ENCODE measurements at places on chromosomes 5 and 9. TPM values are rescaled to one million over a fixed set of nuclear protein-coding genes. Genes with fewer than 3 reads are reported as not detected.

Gene CENPH
- total RNA-seq, result 4.3 TPM

Gene REXO4
- total RNA-seq, result 15.3 TPM

Gene C9orf50
- not detected for total RNA-seq

Gene PCDHB3
- 1.4 TPM for total RNA-seq

Gene SPINK4
- not detected for total RNA-seq

Gene PSAT1
- total RNA-seq, result 1.4 TPM

Gene CCDC187
- not detected for total RNA-seq

Gene FAM153A
- 15.7 TPM for total RNA-seq

Gene PCA3
- total RNA-seq, result not detected

Gene NRARP
- 6.8 TPM for total RNA-seq

Gene NR4A3
- total RNA-seq, result 4.9 TPM

Gene DEPDC1B
- total RNA-seq, result 0.54 TPM

DNA sequence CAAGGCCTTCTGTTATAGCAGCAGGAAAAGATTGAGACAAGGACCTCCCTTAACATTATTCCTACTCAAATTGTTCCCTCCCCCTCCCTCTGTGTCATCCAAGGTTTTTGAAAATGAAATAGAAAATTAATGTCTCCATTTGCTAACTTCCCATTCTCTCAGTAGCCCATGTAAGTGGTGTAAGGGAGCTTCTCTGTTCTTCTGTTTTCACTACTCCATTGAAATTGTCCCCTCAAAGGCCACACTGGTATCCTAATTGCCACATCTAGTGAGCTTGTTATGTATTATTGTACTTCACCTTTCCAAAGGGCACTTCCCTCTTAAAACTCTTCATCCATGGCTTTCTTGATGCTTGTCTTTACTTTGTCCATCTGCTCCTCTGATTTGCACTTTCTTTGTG, 131.2 kb upstream of the PIK3R1 start:
- no peak for DNase-seq

DNA sequence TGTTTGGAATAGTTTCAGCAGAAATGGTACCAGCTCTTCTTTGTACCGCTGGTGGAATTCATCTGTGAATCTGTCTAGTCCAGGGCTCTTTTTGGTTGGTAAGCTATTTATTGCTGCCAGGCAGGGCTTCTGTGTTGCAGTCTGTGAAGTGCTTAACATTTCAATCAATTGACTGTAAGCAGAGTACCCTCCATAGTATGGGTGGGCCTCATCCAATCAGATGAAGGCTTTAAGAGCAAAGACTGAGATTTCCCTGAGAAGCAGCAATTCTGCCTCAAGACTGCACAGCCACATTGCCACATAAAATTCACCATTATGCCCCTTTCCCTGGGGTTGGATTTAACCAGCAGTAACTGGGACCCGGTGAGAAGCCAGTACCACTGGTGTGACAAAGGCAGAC, 98.9 kb upstream of the ICE1 start:
- DNase-seq, result no peak

DNA sequence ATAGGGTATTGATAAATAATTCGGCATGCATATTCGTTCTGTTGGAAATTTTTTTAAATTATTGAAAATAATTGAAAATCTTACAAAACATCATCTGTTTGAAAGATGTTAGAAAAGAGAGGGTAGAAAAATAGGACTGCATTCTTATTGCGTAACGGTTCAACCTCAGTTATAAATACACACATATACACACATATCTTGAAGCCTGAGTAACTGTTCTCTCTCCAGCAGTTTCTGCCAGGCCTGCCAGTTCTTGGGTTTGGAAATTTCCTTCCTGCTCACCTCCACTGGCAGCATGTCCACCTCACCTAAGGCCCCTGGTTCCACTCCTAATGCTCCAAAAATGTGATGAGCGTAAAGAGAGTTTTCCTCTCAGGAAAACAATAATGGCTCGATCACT, 9.1 kb downstream of the SPATA31E1 start:
- no peak for DNase-seq

DNA sequence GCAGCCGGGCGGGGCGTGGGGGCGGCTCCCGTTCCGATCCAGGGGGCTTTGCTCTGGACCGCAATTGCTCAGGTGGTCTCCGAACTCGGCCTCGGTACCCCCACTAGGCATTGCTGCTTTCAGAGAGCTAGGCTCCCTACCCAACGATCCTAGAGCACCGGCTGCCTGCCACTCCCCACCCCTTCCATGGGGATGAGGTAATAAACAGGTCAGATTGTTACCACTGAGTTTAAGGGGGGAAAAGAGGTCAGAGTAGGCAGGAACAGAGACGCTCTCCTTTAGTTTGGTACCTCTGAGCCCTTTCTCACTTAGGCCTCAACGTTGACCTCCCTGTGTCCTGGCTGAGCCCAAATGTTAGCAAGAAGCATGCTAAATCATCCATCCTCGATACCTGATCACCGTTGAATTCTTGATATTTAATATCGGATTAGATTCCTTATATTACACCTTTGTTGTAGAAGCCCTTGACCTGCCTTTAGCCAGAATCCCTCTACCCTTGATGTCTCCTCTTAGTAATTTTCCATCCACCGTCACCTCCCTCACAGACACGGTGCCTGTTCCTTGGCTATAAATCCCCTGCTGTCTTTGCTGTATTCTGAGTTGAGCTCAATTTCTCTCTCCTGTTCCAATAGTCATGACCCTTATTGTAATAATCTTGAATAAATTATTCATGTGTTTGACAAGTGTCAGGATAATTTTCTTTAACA, 588 bp upstream of the PLPP1 start:
- DNase-seq, result no peak

GRCh38 chr5:94575196-94575595, 43.2 kb downstream of the KIAA0825 start:
- no peak for DNase-seq

DNA sequence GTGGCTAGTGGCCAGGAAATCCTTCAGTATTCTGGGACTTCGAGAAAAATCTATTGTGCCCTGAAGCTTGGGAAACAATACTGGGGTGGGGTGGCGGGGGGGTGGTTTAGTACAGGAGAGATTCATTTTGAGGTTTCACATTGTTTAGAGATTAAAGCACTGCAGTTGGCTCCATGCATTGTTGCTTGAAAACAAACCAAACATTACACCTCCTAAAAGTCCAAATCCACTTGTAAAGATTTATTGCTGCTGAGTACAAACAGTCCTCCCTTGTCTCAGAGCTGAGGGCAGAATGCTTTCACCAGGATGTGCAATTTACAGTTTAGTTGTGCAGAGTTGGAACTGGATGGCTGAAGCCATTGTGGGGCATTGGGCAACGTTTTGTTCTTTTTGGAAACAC, 49.4 kb downstream of the GGTA1 start:
- no peak for DNase-seq

- DNase-seq, result peak; percentile 76
Observed at GRCh38 chr9:127739614-127740330, 4.7 kb upstream of the TOR2A start.

GRCh38 chr5:179919487-179920060, 11.9 kb upstream of the TBC1D9B start:
- DNase-seq, result no peak

- DNase-seq, result peak; percentile 92
Observed at GRCh38 chr9:96619491-96620180, at the start of gene CDC14B. Gene CDC14B, minus strand, starts transcription at chr9:96619843. Its CDS starts 465 bp downstream, at chr9:96619378.

GRCh38 chr9:127105805-127106465, 16.5 kb downstream of the ANGPTL2 start:
- DNase-seq, result no peak

GRCh38 chr9:113992994-113993393, 85.1 kb downstream of the AMBP start:
- DNase-seq, result no peak

DNA sequence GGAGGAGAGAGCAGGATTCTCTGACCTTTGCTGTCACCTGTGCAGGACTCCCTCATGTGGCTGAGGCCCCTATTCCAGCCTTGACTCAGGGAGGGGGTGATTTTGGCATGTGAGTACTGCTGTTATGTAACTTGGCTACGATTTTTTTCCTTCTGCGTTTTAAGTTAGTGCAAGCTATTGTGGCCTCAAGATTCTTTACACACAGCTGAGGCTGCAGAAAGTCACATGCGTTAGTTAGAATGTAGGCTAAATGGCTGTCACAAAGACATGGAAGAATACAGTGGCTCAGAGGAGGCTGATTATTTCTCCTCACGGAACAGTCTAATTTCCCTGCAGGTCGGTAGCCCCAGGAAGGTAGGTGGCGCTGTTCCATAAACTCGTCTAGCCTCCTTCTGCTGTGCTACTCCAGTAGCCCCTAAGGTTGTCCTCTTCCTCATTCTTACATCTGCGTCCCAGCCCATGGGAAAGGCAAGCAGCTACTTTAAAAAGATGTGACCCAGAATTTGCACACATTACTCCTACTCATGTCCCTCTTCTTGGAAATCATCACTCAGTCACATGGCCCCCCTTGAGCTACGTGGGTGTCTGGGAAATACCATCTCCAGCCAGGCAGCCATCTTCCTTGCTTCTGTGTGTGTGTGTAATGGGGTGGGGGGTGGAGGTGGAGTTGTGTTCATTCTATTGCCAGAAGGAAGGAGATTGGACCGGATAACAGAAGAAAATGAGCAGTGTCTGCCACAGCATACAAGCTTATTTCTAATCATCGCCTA, 486.6 kb downstream of the CCDC171 start:
- DNase-seq, result peak; percentile 50

- no peak for DNase-seq
Observed at GRCh38 chr9:7125231-7125630, 367.5 kb downstream of the KDM4C start.

- no peak for DNase-seq
Observed at GRCh38 chr5:54115735-54116403, 194.5 kb downstream of the ARL15 start.

DNA sequence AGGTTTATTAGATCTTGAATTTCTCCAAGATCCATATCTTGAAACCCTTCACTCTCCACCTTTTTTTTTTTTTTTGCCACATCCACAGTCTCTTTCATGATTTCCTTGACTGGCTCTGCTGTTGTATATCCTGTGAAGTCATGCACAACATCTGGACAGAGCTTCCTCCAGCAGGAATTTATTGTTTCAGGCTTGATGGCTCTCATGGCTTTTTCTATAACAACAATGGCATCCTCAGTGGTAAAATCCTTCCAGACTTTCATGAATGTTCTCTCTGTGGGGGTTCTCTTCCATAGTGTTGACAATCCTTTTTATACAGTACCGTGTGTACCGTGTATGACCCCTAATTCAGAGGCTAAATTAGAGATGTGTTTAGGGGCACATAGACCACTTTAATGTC, 24.0 kb downstream of the RANBP17 start:
- no peak for DNase-seq

DNA sequence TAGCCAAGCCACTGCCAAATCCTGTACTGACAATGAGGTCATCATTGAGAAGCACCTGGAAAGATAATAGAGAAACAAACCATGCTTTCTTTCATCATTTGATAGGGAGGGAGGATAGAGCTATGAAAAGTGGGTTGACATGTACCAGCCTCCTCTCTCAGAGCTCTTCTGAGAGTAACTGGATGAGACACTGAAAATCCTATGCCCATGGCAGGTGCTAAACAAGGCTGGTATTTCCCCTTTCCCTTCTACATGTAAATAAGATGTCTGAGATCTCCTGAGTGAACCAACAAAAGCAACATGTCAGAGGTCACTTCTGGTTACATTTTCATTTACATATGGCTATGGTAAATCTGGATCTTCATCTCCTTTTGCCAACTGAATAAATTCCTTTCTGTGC, 45.3 kb upstream of the TRAF1 start:
- no peak for DNase-seq

All from right cardiac atrium (tissue), 5 donors.